DMS53 (cell line): ENCODE measurements at places on chromosomes 13 and 19.

GRCh38 chr13:85013006-85013405 lies 786.2 kb downstream of the SLITRK6 start:
- no peak for DNase-seq

DNA sequence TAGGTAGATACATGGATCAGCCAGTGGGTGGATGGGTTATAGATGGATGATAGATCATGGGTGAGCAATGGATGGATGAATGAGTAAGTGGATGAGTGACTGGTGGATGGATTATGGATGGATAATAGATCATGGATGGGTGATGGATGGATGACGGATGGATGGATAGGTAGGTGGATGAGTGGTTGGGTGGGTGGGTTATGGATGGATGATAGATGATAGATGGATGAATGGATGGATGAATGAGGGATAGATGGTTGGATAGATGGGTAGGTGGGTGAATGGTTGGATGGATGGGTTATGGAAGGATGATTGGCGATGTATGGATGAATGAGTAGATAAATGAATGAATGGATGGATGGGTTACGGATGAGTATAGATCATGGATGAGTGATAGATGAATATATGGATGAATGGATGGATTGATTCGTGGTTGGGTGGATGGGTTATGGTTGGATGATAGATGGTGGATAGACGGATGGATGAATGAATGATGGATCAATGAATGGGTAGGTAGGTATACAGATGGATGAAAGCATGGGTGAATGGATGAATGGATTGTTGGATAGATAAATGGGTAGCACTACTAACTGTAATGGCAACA lies 27.0 kb upstream of the PTPRS start:
- no peak for DNase-seq

- no peak for DNase-seq
These were observed 617.2 kb downstream of the SLITRK5 start for GRCh38 chr13:88288326-88288725.

DNA sequence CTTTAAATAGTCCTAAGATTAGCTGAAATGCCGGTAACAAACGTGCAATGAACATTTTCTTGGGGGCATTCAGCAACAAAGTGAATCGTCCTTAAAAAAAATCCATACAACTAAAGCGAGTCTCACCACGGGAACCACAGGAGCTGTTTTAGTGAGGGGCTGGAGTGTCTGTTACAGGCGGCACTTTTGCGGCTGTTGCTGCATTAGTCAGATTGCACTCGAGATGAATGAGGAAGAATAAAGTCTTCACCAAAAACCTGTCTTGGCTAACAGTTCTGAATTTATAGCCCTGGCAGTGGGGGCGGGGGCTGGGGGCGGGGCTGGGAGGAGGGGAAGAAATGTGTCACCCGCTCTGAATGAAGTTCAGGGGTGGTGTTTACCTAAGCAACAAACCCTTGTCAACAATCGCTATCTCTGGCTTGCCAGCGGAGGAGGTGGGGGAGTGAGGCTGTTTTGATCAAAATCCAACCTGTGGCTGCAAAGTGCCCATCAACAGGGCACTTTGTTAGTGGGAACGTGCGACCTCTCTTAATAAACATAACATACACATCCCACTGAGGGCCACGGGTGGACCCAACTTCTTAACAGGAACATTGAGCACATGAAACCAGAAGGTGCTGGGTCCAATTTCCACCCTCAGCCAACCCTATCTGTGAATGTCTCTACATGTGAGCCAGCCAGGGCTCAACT lies 44.5 kb downstream of the RFX2 start:
- DNase-seq = peak; percentile 89

DNA sequence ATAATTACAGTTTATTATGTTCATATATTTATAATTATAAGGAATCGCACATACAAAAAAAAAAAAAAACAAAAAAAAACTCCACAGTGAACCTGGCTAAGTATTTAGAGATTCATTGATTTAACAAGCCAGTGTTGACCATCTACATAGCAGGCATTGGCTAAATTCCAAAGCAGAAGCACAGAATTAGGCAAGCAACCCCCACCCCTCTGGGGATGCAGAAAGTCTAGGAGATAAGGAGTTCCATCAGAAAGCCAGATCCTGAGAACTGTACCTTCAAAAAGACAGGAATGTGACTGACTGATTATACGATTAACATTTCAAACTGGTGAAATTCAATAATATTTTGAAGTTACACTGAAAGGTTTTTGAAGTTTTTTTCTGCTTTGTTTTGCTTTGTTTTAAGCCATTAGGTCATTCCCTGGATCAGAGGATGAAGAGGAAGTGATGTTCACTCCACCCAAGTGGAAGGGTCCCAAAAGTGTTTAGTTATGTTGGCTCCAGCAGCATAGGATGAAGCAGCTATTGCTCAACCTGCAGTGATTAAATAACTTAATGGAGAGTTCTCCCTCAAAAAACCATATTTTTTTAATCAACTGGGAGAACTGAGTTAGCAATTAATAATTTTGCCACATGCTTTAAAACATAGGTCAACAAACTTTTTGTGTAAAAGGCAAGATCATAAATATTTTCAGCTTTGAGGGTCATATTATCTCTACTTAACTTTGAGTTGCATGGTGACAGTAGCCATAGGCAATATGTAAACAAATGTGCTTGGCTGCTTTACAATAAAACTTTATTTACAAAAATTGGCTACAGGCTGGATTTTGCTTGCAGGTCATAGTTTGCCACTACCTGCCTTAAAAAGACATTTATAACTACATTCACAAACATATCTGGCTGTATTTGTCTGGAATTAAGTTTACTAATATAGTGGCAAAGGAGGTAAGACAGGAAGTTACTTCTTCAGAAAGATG lies 49.6 kb downstream of the DOCK9 start:
- DNase-seq = no peak

DNA sequence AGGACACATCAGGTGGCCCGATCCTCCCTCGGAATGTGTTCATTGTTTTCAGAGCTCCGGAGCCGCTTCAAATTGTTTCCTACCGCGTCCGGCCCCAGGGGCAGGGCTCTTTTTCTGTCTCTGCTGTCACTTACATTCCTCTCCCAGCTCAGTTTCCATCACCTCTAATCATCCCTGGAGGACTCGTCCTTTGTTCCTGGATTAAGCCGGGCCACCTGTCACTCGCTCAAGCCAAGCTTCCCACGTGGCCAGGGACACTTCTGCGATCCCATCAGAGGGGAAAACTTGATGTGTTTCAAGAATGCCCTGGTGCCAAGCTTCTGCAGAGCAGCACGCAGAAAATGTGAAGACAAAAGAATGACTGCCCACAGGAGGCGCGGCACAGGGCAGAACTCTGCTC lies 13.5 kb downstream of the IL17D start:
- DNase-seq = peak; percentile 80
